ENCODE measurements at places on chromosomes 4 and X.
A peak's percentile ranks its signal among the peaks of the same experiment; 100 is the strongest.

DNA sequence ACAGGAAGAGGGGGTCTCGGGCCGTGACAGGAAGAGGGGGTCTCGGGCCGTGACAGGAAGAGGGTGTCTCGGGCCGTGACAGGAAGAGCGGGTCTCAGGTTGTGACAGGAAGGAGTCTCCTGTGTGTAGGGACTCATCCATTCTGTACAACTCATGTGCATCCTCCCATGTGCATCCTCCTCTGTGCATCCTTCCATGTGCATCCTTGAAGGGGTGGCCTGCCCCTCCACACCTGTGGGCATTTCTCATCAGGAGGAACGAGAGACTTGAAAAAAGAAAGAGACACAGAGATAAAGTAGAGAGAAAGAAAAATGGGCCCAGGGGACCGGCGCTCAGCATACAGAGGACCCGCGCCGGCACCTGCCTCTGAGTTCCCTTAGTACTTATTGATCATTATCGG is 30.2 kb upstream of the PLCXD1 start:
- DNase-seq = no peak

DNA sequence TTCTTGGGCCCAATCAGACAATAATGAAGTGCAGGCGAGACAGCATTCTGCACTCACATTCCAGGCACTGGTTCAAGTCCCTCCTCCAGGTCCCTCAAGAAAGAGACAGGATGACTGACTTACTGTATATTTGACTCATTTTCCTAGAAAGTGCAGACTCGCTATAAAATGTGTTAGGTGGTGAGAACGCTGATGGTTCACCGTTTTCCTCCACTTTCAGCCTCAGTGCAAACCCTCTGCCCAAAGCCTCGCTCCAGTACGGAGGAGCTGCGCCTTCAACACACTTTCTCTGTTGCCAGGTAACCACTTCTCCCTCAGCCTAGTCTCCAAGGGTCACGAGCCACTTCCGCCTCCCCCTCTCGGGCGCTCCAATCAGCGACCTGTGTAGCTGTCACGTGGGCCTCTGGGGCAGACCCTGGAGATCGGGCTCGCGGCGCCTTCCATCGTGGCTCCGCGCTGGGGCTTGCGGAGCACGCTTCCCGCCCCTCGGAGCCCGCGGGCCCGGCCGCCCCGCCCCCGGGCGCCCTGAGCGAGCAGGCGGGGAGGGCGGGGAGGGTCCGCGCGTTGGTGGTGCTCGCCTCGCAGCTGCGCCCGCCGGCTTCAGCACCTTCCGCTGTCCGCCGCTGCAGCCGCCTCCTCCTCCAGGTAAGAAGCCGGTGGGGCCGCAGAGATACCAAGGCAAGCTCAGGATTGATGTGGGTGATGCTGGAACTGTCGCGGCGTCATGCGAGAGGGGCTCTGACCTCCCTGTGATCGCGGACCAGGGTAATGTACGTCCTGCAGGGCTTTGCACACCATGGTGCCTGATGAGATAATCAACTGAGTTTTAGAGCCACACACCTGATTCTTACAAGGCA is at the start of gene WDR17:
Gene WDR17 (plus strand): TSS at position 407 of the 857 bp plus-strand sequence. CDS start 45,740 bp downstream, outside the sequence.
- peak; percentile 53 for DNase-seq

- no peak for DNase-seq
These were observed 12.7 kb downstream of the GAB3 start for GRCh38 chrX:154738011-154738738.

DNA sequence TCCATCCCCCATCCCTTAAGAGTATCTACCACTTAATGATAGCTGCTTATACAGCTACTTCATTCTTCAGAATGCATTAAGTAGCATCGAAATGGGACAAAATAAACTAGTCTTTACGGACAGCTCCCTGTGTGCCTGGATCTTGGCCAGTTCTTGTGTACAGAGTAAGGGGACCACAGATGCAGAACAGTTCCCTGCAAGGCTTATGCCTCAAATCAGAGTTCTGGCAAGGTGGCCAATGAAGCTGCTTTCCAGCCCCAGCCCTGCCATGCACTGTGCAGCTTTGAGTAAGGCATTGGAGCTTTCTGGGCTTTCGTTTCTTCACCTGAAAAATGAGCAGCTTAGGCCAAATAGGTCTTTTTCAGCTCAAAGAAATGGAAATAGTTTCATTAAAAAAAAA is 14.2 kb downstream of the CLNK start:
- DNase-seq = no peak

GRCh38 chr4:122901247-122902010 is 21.0 kb downstream of the NUDT6 start:
- no peak for DNase-seq

DNA sequence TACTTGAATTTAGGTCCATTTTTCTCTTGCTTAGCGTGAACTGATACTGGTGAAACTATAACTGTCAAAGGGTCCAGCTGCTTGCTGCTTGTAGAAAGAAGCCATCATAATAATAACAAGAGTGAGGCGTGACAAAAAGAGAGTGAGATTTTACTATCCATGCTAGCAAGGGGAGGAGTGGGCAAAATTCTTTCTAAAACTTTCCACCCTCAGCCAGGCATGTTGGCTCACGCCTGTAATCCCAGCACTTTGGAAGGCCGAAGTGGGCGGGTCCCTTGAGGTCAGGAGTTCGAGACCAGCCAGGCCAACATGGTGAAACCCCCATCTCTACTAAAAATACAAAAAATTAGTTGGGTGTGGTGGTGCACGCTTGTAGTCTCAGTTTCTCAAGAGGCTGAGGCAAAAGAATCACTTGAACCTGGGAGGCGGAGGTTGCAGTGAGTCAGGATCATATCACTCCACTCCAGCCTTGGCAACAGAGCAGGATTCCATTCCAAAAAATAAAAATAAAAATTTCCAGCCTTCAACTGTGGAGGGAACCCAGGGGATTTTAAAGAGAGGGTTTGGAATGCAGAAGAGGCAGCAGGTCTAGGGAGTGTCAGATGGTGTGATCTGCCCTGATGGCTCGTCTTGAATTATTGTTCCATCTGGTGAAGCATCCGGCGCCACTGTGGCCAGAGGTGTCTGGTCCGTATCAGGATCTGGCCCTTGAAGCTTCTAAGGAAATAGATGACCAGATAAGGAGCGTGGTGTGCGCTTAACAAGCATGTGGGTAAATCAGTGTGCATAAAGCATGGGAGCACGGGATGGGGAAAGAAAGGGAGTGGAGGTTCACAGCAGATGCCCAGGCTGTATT is 51.8 kb downstream of the LRP2BP start:
- no peak for DNase-seq

- no peak for DNase-seq
These were observed 24.5 kb upstream of the ASMTL start for GRCh38 chrX:1477229-1477628.

GRCh38 chrX:23662853-23663252 is 4.4 kb upstream of the PRDX4 start:
- DNase-seq = no peak

DNA sequence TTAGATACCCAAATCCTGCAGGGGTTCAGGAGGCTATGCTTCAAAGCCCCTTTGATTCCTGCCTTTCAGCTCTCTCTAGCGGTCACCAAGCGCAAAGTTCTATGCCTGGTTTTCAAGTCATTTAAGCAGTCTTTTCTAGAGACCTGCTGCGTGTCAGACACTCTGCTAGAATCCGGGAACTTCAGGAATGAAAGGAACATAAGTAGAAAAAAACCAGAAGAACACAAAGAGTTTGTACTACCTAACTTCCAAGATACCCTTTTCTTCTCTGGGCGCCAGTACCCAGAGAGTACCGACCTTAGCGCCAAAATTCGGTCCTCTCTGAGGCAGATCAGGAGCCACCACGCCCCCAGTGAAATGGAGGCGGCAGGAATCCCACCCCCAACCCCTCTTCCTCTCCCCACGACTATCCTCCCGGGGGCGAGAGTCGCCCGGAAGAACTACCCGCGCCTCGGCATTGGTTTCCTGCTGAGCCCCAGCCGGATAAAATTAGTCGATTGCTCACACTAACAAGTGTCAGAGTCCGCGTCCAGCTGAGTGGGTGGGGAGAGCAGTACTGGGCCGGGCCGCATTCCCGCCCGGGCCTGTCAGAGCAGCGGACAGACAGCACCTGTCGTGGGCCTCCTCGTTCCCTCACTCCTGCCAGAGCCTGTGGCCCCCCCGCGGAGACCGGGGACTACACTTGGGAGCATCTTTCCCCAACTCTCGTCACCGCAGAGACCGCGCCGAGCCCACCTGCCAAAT is 78.8 kb downstream of the RLIM start:
- DNase-seq = peak; percentile 12

GRCh38 chr4:57403591-57403990 is 293.4 kb upstream of the IGFBP7 start:
- no peak for DNase-seq

DNA sequence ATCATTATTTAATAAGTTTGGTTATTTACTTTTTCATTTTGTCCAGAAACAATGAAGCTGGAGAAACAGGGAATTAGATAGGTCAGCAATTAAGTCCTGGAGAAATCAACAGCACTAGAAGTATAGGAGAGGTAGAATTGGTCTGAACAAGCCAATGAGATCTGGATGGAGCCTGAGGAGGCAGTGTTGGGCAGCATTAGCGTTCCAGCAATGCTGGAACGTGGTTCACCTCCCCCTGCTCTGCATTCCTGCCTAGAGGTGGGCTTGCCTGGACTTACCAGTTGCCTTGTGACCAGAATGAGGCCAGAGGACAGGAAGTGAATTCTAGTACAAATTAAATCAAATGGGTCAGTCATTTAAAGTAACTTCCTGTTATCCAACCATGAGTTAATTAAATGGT is 4.6 kb downstream of the RASSF6 start:
- DNase-seq = no peak

- no peak for DNase-seq
These were observed 74.8 kb upstream of the BCOR start for GRCh38 chrX:40172401-40173142.

- no peak for DNase-seq
These were observed 2313.1 kb upstream of the AGA start for GRCh38 chr4:179755322-179755721.

DNA sequence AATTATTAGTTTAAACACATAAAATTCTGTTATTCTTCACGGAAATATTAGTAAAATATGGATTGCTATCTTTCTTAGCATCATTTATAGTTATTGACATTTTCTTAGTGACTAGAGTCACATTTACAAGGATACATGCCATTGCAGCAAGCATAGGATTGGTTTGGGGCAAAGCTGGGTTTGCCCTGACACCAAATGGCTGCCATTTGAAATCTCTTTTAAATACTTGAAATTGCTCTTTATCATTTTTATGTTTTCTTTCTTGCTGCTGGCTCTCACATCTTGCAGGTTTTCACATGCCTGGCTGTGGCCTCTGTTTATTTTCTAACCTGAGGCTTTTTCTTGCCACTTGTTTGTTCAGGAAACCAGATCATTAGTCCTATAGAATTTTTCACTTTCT is 39.9 kb downstream of the EGF start:
- no peak for DNase-seq

DNA sequence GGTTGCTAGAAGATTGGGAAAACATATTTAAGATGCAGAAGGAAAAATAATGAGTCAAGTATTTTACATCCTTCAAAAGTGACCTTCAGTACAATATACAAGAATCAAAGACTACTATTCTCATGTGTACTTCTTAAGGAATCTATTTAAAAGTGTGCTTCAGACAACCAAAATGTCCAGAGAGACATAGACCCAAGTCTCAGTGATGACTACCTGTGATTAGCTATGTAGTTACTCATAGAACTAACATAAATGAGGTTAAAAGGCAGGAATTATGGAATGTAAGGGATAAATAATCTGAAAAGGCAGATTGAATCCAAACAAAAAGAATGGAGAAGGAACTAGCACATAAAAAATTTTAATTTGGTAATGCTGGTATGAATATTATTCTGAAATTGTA is 634.7 kb upstream of the FAM241A start:
- no peak for DNase-seq

GRCh38 chr4:110184140-110184790 is 14.2 kb downstream of the ELOVL6 start:
- DNase-seq = no peak

- no peak for DNase-seq
These were observed 35.6 kb downstream of the DAPP1 start for GRCh38 chr4:99852199-99852749.

GRCh38 chr4:66991521-66991920 is 553.8 kb downstream of the CENPC start:
- no peak for DNase-seq

DNA sequence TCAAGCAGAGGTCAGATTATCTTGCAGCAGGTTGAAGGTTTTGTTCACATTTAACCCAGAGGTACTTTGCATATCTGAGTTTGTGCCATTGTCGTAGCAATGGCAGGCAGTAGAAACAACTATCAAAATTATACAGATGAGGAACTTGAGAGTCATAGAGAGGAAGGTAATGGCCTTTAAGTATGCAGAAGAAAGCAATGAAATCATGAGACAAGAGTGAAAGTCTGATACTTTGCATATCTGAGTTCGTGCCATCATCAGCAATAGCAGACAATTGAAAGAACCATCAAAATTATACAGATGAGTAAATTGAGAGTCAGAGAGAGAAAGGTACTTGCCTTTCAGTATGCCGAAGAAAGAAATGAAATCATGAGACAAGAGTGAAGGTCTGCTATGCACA is 154.1 kb downstream of the NLGN4X start:
- DNase-seq = no peak

- DNase-seq = no peak
These were observed 2.4 kb downstream of the RAP2C start for GRCh38 chrX:132216806-132217202.

GRCh38 chr4:176882206-176882605 is 89.5 kb upstream of the VEGFC start:
- no peak for DNase-seq

DNA sequence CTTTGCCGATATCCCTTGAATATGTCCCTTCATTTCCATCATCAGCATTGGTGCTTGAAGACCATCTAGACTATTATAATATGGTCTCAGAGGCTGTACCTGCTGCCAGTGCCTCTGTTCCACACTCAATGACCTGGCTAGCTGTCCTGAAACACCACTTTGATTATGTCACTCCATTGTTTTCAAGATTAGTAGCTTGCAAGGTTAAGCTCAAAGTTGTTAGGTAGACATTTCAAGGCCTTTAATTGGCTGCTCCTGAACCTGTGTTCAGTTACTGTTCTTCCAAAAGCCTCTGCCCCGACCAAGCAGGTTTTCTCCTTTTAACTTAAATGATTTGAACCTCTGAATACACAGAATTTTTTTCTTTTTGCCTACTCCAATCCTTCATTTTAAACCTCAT is 52.9 kb downstream of the C4orf33 start:
- DNase-seq = no peak

DNA sequence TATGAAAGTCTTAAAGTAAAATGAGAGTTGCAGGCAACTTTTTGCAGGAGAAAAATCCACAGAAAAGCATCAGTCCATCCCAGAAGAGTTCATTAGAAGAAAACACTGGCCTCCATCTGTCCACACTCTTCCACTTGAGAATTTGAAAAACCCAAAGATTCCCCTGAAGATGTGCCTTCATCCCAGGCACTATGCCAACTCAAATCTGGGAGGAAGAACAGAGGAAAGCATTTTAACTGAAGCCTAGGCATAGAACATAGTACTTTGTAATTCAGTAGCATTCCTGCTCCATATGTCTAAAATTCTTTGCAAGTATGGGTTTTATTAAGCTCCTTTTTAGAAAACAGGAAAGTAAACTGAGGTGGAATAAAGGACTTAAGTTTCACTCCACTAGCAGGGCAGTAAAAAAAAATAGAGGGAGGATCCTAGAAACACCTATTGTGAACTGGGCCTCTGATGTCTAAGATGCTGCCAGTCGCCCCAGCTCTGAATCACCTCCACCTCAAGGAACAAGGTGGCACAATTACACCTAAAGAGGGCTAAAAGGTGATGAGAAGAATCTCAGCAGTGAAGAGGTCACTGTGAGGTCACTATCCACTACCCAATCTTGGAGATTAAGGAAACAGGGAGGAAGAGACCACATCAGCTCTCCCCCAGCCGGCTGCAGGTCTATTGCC is 141.9 kb upstream of the FAM241A start:
- DNase-seq = no peak
